ENCODE measurements at places on chromosomes 12 and 14.
A peak's percentile ranks its signal among the peaks of the same experiment; 100 is the strongest.

DNA sequence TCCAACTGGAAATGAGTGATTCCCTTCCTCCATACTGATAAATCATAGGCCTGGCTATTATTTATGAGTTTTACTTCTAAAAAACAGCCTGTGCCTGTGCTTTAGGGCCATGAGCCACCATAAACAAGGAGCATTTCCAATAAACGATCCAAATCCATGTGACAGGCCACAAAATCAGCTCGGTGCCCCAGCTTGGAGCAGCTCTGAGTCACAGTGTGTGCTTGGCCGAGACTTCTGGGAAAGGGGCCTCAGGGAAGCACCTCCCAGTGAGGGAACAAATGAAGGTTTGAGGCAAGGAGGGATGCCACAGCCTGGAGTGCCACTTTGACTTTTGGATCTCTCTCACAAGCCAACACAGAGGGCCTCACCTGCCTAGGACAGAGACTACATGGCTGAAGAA, 190.4 kb downstream of the NTF3 start:
- DNase-seq = no peak

GRCh38 chr12:41681898-41682297, 462.8 kb downstream of the GXYLT1 start:
- no peak for DNase-seq

GRCh38 chr12:79366374-79366773, 324.4 kb downstream of the PAWR start:
- DNase-seq = no peak

GRCh38 chr14:68543516-68543915, 249.4 kb downstream of the ZFP36L1 start:
- no peak for DNase-seq

GRCh38 chr12:54967461-54967860, 17.1 kb downstream of the TESPA1 start:
- no peak for DNase-seq

DNA sequence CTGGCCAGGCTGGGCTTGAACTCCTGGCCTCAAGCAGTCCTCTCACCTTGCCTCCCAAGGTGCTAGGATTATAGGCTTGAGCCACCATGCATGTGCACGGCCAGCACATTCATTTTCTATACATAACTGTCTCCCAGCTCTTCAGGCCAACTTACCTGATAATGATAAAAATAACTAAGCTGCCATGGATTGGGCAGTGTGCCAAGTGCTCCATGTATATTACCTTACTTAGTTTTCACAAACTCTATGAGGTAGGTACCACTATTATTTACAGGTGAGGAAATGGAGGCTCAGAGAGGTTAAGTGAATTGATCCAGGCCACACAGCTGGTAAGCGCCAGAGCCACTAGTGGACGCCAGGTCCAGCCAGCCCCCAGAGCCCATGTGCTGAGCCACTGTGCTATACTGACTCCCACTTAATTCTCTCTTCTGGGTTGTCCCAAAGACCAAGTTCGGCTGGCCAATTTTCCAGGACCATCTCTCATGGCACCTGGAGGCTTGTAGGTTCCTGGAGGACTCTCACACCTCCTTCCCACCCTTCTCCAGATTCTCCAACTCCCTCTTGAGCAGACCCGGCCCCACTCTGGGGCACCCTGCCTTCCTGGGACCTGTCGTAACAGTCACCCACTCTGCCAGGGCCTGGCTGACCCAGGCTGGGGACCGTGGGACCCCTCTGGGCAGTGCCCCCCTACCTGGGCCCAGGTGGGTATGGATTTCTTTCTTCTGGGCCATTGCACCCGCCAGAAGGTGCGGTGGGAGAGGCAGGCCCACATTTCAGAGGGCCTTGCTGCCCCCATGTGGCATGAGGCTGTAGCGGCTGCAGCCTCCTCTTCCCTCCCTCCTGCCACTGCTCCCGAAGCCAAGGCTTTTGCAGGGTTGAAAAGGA, 30.2 kb upstream of the CIPC start:
- peak; percentile 87 for DNase-seq

DNA sequence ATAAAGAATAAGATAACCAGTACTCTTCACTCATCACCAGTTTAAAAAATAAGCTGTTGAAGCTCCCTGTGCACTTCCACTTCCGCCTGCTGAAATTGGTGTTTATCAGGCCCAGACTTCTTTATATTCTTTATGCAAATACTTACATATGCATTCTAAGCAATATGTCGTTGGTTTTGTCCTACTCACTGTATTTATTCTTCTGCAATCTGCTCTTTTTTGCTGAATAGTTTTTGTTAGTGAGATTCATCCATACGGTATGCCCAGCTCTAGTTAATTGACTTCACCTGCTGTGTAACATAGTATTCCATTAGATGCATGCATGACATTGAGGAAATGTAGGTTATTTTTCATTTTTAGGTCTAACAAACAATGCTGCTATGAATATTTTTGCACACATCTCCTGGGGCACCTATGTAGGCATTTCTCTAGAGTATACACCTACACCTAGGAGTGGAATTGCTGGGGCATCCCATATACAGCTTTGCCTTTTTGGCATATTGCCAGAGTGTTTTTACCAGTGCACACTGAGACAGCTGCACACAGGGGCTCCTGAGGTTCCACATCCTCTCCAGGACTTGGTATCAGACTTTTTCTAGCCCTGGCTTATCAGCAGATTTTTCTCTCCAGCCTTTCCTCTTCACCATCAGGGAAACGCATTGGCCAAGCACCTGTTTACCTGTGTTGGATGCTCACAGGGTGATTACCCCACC, 1.0 kb upstream of the NRIP2 start:
- DNase-seq = no peak

- no peak for DNase-seq
These were observed 31.9 kb downstream of the CACNA1C start for GRCh38 chr12:2084553-2085296.

DNA sequence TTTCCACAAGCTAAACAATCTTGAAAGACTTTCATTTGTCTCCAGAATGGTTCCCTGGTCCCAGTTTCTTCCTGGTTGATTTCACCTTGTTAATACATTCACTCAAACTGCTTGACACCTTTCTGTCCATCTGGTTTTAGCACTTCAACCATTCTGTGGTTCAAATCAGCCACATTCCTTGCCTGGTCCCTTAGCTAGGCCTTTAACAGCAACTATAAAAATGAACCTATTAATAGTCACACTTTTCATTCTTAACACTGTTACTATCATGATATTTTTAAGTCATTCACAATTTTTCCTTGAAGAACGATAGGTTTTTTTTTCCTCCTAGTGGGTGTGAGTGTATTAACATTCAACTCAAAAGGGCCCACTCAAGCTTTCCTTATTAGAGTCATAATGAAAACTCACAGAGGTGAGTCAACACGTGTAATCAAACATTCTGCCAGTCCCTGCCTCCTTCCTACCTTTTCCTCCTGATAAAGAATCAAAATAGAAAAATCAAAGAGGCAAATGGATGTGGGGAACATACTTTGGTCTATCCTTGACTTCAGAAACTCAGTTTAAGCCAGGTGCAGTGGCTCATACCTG, 34.4 kb upstream of the CCNT1 start:
- no peak for DNase-seq

GRCh38 chr12:40907115-40907527, 214.9 kb downstream of the CNTN1 start:
- DNase-seq = no peak

GRCh38 chr14:100665511-100666032, 61.1 kb upstream of the DLK1 start:
- DNase-seq = no peak

- no peak for DNase-seq
These were observed 10.0 kb upstream of the NRDE2 start for GRCh38 chr14:90341784-90342183.

DNA sequence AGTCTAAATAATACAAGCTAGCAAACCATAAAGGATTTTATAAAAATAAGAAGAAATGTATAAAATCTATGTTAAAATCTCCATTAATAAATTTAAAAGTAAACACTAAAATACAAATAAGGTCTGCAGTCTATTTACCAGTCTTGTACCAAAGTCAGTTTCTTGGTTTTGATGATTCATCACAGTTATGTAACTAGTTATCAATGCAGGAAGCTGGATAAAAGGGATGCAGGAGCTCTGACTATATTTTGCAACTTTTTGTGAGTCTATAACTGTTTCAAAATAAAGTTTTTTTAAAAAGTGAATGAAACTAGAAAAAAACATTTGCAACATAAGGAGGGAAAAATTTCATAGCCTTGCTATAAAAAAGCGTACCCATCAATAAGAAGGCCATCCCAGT, 151.5 kb downstream of the DERA start:
- DNase-seq = no peak

- peak; percentile 98 for DNase-seq
These were observed 583 bp downstream of the CPNE8 start for GRCh38 chr12:38904537-38905479.

GRCh38 chr14:20617138-20618003, 24.1 kb downstream of the OR6S1 start:
- no peak for DNase-seq

- DNase-seq = peak; percentile 4
These were observed 75.8 kb downstream of the C12orf50 start for GRCh38 chr12:87953256-87953860.

DNA sequence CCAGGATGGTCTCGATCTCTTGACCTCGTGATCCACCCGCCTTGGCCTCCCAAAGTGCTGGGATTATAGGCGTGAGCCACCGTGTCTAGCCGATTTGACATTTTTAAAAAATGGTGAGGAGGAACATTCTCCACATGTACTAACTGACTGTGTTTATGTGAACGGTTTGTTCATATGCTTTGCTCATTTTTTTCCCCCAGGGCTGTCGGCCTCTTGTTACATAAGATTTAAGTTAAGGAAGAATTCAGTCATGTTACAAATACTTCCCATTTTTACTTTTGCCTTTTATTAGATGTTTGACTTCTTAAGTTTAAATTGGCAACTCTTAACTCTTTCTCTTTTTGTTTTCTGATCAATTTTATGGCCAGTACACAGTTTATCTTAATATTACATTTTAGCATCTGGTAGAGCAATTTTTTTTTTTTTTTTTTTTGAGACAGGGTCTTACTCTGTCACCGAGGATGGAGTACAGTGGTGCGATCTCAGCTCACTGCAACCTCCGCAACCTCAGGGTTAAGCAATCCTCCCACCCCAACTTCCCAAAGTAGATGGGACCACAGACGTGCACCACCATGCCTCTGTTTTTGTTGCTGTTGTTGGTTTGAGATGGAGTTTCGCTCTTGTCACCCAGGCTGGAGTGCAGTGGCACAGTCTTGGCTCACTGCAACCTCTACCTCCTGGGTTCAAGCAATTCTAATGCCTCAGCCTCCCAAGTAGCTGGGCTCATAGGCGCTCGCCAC, 9.6 kb downstream of the GNS start:
- DNase-seq = peak; percentile 85

DNA sequence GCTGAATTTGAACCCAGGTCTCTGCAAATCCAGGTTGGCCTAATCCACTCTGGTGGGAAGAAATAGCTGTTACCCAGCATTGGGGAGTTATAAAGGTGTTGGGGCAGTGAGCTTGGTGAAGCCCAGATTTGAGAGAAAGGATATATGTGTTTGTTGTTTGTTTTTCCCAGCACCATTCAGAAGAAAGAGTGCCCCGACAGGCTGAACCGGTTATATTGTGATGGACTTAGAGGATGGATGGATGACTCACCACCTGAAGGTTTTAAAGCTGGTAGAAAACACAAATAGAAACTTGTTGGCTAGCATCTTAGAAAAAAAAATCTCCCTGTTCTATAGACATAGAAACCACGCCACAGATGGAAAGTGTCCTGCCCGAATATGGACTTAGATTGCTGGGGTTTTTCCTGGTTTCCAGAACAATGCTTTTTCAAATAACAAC, 404.6 kb downstream of the MED13L start:
- DNase-seq = no peak
